ENCODE measurements at places on chromosomes 7 and 10.

DNA sequence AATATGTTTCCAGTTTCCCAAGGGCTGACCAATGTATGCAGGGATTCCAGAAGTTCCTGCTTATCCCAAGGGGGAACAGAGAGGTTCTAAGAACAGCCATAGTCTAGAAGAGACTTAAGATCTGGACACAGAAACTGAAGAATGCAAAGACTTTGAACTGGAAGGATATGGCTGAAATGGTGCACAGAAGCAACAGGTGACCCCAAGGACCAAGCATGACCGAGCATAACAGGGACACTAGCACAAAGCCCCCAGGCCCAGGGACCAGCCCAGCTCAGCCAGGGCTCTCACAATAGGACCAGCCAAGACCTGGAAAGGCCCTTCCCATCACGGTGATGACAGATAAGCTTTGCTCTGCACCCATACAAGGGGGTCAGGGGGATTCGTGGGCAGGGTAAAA is 213.0 kb upstream of the KMT2E start:
- DNase-seq, result no peak

- DNase-seq, result no peak
Observed at GRCh38 chr7:9181356-9181755, 747.9 kb downstream of the NXPH1 start.

DNA sequence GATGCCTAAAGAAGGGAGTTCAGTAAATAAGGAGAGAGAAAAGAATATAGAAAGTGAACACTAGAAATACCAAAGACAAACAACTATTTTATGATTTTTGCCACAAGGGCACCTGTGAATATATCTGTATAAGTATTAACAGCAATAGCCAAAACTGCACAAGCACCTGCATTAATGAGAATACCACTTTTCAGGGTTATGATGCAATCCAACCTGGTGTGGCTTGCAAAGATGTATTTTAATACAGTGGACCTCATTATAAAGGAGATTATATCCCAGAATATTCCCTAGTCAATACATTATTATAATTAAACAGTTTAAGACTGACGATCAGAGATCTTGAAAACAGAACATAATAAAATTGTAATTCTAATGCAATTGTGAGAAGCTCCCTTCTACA is 4.0 kb downstream of the BRAF start:
- DNase-seq, result no peak

DNA sequence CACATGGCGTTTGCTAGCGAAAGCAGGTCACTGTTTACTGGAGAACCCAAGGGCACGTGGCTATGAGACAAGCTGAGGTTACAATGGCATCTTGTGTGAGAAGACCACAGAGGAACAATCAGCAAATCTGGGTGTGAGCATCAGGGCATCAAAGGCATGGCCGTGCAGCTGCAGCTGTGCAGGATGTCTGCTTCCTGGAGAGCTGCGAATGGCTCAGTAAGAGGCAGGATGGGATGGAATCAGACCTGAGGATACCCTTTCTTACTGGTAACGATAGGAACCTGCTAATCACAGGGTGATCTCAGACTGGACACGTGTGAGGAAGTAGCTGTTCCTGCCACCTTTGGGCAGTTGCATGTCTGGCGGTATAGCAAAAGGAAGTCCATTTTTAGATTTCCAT is 119.5 kb downstream of the RNF216 start:
- no peak for DNase-seq

GRCh38 chr7:20776214-20776911 is 10.3 kb downstream of the SP8 start:
- no peak for DNase-seq

DNA sequence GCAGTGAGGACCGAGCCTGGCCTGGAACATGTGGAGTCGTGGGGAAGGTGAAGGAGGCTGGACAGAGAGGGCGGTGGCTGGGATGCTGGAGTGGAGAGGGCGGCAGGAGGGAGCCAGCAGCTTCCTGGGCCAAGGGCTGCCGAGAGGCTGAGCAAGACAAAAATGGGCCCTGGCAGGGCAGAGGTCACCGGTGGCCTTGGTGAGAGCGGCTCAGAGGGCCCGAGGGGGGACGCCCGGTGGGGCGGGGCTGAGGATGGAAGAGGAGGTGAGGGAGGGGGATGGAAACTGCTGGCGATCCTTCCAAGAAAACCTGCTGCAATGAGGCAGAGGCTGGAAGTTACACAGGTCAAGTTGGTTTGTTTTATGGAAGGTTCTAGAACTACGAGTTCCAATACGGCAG is 69.5 kb downstream of the ELFN1 start:
- no peak for DNase-seq

DNA sequence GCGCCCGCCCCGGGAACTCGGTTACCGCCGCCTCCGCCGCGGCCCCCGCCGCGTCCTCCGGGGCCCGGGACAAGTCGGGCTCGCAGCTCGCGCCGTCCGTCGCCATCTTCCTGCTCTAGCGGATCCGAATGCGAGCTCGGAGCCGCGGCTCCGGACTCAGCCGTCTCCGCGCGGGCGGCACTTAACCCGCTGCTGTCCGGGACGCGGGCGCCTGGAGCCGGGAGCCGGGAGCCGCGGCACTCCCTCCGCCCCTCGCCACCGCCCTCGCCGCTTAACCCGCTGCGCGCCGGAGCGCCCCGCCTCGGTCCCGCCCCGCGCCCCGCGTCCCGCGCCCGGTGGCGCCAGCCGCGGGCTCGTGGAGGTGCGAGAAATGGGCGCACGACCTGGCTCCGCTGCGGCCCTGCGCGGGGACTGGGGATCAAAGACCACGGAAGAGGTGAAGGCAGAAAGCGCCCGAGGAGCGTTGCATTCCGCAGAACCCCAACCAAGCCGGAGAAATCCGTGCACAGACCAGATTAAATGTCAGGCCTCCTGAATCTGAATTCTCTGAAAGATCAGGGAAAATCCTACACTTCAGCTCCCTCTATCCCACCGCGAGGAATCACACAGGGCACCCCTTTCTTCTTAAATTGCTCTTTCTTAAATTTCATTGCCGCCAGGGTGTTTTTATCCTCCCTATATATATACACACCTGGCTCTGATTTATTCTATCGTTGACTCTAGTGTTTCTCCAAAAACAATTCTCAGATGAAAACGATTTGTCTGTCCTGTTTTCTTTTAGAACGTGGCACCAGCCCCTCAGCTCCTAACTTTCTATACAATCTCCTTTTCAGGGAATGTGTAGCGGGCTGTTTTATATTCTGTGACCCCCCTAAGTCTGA is at the start of gene CTTNBP2:
CTTNBP2 (minus strand) TSS at position 132 of the 881 bp plus-strand sequence; CDS start at position 106, 26 bp downstream.
- DNase-seq, result no peak

- no peak for DNase-seq
Observed at GRCh38 chr10:69458430-69459100, 7.3 kb downstream of the TSPAN15 start.

DNA sequence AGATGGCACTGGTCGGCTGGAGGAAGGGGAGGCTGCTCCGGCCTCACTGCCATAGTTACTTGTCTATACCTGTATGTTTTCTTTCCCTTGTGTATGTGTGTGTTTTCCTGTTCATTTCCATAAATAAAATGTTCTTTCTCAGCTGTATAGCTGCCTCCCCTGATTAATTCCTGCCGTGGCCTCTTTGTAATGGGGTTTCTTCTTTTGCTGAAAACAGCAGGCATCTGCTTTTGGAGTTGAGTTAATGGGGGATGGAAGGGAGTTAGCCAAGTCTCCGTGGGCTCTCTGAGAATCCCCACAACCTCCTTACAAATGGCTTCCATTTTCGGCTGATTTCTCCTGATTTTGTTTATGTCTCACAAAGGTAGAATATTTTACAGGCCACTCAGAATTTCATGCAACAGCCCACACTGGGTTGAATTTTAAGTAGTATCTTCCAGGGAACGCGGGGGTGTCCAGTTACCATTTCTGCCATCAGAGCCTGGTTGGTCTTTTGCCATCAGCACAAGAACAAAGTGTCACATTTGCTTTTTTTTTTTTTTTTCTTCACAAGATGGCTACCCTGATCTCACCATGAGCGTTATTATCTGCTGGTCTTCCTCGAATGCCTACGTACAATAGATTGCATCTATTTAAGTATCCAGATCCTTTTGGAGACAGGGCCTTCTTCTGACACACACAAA is 88.1 kb upstream of the NRP1 start:
- no peak for DNase-seq

DNA sequence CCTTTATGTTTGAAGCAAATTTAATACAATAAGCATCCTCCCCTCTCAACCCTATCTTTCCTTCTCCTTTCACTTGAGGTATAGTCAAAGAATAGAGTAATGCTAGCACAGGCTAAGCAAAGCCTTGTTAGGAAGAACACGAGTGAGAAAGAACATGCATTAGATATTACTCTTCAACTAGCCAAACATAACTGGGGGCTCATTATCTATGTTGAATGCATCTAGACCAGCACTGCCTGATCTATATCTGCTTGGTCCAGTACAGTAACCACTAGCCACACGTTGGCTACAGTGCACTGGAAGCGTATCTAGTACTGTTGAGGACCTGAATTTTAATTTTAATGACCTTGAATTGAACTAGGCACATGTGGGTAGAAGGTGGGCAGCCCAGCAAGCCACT is 21.0 kb downstream of the SFMBT2 start:
- DNase-seq, result no peak
